ENCODE measurements at places on chromosomes 5 and 9.

- DNase-seq: no peak
Observed at GRCh38 chr9:82606492-82607382, 456.2 kb downstream of the RASEF start.

- no peak for DNase-seq
Observed at GRCh38 chr9:111180811-111181210, 142.5 kb upstream of the LPAR1 start.

- no peak for DNase-seq
Observed at GRCh38 chr5:172102913-172103626, 85.0 kb downstream of the STK10 start.

DNA sequence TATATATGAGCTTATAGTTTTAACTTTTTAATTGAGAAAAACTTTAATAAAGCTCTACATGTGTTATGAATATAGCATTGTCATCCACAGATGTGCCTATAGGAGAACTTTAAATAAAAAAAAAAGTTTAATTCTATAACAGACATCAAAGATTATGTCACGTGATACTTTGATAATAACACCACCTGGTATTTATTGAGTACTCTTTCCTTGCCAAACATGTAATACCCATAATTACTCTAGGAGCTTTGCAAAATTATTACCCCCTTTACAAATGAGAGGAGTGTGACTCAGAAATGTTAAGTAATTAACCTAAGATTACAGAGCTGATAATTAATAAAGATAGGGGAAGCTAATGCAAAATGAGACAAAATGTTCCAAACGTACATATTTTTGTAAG is 43.0 kb downstream of the ITGA2 start:
- no peak for DNase-seq

- DNase-seq: no peak
Observed at GRCh38 chr9:3509926-3510325, 15.9 kb downstream of the RFX3 start.

GRCh38 chr5:42606464-42606869 is 150.2 kb upstream of the CCDC152 start:
- DNase-seq: no peak

- DNase-seq: no peak
Observed at GRCh38 chr9:94096819-94097577, 12.7 kb downstream of the PTPDC1 start.

DNA sequence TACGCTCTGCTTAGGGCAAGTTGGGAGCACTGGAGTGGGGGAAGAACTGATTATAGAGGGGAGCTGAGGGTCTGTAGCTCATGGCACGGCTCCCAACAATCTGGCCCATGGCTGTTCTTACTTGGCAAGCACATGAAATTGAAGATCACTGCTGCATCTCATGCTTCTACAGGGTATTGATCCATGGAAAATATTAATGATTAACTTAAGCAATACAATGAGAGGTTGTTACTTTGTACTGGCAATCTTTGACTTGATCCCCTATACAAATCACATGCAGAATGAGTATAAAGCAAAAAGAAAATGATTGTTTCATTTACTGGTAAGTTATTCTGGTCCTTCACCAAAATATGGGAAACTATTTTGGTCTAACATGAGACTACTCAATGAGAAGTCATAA is 481.1 kb downstream of the PDE4D start:
- no peak for DNase-seq

DNA sequence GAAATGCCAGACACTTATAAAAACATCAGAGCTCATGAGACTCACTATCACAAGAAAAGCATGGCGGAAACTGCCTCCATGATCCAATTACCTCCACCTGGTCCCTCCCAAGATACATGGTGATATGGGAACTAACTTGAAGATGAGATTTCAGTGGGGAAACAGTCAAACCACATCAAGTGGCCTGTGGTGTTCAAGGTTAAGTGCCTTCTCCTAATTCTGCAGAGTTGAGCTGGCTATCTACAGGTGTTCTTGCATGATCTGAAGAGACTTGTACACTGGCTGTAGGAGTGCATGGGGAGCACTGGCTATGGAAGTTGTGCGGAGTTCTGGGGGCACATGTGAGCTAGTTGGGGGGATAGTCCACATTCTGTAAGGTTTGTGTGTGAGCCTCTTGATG is 34.0 kb upstream of the CKS2 start:
- no peak for DNase-seq
